ENCODE measurements at places on chromosomes 5 and 9.

DNA sequence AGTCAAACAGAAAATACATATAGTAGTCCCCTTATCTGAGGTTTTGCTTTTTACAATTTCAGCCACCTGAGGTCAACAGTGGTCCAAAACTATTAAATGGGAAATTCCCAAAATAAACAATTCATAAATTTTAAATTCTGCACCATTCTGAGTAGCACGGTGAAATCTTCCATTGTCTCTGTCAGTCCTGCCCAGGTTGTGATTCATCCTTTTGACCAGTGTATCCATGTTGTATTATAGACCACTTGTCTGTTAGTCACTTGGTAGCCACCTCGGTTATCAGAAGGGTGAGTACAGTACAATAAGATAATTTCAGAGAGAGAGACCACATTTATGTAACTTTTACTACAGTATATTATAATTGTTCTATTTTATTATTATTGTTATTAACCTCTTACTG, 2.8 kb downstream of the CCDC152 start:
- DNase-seq: no peak

DNA sequence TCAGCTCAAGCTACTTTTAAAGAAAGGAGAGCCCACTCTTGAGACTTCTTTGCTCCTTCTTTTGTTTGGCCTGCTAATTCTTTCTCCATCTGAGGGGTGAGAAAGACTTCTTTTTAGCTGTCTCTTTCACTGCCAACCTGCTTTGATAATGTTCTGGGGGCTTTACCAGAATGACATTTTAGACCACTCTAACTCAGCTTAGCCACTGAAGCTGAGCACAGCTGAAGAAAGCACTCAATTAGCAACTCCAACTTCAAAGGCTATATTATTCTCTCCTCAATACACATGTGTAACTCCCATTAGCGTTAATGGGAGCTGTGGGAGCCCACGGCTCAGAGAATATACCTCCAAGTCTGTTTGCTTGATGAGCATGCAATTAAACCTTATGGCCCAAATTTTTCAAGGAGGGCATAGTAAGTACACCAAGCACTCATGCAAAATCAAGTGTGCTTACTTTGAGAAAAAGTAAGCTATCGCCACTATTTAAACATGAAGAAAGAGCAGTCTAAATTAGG, 815.4 kb upstream of the DMAC1 start:
- DNase-seq: no peak

DNA sequence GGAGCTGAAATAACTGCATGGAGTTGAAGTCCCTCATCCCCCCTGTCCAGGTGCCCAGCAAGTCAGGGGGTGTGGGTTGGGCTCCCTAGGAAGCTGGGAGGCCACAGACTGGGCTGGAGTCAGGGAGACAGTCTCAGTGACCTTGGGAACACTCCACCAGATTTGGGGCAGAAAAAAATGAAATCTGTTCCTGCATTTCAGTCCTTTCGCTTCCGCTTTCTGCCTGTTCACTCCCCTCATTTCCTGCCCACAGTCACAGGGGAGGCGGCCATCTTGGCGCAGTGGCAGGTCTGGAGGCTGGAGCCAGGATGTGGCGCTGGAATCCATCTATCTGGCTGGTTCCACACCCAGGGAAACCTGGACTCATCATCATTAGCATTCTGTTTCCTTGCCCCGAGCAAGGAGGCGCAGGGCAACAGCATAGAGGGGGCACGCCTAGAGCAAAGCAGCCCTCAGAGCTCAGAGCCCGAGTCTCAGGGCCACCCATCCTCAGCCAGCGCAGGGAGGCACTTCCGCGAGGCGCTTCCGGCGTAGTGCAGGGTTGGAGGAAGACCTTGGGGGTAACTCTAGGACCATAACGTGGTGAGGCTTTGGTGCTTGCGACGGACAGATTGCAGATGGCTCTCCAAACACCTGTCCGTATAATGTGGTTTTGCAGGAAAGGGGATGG, 86.2 kb upstream of the HSPA9 start:
- no peak for DNase-seq

DNA sequence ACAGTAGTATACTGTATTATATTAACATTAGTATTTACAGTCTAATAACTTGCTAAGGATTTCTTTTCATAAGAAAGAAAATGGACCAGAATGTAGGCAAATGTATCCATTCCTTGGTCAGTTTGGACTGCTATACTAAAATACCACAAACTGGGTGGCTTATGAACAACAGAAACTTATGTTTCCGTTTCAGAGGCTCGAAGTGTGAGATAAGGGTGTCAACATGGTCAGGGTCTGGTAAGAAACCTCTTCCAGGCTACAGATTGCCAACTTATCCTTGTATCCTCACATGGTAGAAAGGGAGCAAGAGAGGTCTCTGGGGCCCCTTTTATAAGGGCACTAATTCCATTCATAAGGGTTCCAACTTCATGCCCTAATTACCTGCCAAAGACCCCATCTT, 9.2 kb upstream of the ESM1 start:
- DNase-seq: no peak

DNA sequence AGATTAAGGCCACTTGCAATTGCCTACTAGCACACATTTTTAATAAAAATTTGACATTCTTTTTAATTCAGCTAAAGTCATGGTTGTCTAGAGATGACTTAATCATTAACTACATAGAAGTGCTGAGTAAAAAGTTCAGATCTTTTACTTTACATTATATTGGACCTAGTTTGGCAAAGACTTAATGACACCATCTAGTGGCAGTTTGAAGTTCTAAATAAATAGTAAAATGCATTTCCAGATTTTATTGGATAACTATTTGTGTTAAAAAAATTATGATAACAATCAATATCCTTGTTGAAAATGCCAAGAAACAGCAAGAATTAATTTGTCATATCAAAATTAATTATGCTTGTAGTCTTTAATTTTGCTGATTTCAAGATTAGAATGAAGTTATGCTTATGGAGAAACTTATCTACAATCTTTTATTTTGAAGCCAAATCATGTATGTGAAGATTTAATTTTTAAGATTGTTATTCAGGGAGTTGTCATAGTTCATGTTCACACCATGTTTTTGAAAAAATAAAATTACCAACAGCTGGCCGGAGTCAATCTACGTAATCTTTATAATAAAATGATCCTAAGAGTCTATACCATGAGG, 69.6 kb upstream of the PJA2 start:
- DNase-seq: no peak

DNA sequence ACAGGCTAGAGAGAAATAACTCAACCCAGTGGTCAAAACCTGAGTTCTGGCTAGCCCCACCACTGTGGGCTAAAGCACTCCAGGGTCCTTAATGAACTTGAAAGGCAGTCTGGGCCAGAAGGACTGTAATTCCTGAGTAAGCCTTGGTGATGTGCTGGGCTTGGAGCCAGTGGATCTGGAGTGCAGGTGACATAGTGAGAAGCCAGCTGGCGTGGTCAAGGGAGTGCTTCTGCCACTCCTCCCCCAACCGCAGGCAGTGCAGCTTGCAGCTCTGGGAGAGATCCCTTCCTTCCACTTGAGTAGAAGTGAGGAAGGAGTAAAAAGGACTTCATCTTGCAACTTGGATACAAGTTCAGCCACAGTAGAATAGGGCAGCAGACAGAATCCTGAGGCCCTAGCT, 424.0 kb downstream of the CDH18 start:
- no peak for DNase-seq

GRCh38 chr9:68416936-68417564, 60.6 kb downstream of the PGM5 start:
- no peak for DNase-seq

DNA sequence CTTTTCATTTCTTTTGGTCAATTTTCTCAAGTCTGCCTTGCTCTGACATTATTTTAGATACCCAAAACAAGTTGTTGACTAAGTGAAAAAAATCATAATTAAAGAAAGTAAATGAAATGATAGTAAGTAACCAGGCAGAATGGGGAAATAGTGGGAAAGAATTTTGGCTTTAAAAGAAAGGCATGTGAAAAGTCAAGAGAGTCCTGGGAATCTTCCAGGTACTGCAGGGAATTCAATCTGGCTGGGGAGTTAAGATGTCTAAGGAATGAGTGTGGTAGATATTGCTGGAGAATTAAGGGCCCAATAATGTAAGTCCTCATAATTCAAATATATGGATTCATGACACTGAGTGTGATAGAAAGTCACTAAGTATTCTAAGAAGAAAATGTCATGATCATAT, 123.1 kb upstream of the PAPPA start:
- DNase-seq: no peak

DNA sequence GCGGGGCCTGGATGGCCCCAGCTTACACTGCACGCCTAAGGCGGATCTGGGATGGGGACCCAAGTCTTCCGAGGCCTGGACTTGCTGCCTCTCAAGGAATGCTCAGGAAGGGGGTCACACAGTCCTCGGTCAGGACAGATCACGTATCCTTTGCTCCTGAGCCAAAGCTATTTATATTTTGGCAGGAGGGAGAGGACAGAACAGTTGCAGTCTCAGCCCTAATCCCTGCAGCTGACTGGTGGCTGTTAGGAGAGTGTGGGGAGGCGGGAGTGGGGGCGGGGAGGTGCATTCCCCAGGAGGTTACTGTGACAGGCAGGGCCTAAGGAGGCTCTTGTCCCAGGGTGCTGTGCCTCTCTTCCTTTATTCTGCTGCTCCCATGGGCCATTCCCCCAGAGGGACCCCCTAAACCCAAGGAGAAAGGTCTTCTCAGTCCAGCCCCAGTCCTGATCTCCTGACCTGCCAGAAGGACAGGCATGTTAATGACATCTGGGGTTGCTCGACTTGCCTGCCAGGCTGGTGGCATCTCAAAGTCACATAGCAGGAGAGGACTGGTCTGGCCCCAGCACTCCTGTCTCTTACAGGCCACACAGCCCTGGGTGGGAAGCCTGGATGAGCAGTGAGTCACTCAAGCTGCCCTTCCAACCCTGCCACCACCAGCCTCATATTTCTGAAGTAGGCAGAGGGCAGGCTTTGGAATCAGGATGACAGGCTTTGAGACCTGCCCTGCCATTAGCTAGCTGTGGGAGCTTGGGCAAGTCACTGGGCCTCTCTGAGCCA, 51.9 kb downstream of the COL27A1 start:
- DNase-seq: no peak

DNA sequence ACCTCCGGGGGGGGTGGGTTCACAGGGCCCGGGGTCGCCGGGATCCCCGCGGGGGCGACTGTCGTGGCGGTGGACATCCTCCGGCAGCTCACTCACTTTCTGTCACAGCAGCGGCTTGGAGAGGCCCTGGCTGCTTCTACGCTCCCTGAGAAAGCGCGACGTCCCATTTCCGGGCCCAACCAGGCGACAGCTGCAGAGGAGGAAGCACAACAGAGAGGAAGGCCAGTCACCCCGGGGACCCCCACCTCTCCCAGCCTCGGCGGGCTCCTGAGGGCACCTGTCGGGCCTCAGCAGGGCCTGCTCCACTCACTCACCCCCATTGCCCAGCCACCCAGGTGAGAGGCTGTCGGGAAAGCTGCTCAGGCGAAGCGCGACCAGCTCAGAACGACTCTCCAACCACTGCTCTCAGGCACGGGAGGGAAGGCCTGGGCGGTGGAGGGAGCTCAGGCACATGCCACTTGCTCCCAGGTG, 14.4 kb downstream of the BRD3 start:
- no peak for DNase-seq

DNA sequence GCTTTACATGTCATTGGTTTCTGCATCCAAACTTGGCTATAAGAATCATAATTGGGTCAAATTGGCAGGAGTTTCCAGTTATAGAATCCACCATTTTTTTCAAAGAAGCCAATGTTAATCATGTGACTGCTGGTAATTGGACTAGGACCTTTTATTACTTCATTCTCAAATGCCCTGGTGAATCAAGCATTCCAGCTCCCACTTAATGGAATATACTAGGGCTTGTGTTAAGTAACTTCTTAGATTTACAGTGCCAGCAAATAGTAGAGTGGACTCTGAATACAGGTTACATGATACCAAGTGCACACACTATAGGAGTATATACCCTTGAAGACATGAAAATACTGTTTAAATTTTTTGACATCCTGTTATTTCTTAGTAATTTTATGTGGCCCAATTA, 96.7 kb downstream of the NUDT12 start:
- DNase-seq: no peak

DNA sequence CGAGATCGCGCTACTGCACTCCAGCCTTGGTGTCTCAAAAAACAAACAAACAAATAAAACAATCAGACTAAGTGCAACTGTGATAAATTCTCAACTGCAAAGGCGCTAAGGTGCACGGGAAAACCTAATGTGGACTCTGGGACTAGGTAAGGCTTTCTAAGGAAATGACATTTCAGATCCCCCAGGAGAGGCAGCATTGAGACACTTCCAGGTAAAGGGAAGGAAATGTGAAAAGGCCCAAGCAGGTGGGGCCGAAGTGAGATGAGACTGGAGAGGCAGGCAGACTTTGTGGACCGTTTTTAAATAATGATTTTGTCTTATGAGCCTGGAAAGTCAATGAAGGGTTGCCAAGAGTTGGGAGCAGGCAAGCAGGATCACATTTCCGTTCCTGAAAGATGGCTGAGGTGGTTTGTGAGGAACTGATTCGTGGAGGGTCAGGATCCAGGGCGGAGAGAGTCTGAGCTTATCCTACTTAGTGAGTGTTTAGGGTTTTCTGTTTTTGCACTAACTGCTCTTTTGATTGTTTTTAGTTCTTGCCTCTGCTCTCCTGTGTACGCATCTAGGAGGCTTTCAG, 2.0 kb upstream of the APBA1 start:
- DNase-seq: no peak

DNA sequence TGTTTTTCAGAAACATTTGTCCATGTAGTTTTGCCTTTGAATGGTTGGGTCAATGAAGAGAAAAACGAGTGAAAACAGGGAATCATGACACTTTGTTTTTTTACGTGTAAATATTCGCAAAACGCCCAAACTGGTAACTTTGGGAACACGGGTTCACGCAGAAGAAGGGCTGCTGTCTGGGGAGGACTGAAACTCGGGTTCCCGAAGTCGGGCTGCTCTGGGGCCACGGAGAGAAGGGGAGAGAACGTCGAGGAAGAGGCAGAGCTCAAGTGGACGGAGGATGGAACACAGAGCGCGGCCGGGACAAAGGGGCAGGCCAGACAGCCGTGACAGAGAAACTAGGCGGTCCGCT, 478 bp upstream of the SETD9 start:
- no peak for DNase-seq

DNA sequence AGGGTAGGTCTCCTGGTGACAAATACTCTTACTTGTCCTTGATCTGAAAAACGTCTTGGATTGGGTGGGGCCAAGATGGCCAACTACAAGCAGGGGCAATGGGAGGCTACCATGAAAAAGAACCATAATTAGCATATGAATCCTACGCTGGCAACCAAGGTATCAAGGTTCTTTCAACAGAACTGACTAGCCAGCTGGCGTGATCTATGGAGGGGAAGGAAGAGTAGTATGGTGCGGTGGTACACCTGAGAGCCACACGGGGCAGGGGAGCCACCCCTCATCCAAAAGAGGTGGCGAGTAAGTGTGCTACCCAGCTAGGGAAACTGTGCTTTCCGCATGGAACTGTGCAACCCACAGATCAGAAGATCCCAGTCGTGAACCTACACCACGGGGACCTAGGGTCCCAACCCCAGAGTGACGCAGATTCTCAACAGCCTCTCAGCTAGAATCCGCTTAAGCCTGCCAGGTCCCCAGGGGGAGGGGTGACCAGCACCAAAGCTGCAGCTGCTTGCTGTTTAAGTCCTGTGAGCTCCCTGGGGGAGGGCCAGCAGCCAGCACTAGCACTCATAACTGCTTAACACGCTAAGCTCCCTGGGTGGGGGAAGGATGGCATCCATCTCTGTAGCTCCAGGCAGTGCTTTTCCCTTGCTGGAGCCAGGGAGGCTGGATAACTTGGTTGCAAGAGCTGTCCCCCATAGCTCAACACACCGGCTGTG, 334.8 kb downstream of the FBXL17 start:
- DNase-seq: no peak
